ENCODE measurements at places on chromosomes 11 and 22.

DNA sequence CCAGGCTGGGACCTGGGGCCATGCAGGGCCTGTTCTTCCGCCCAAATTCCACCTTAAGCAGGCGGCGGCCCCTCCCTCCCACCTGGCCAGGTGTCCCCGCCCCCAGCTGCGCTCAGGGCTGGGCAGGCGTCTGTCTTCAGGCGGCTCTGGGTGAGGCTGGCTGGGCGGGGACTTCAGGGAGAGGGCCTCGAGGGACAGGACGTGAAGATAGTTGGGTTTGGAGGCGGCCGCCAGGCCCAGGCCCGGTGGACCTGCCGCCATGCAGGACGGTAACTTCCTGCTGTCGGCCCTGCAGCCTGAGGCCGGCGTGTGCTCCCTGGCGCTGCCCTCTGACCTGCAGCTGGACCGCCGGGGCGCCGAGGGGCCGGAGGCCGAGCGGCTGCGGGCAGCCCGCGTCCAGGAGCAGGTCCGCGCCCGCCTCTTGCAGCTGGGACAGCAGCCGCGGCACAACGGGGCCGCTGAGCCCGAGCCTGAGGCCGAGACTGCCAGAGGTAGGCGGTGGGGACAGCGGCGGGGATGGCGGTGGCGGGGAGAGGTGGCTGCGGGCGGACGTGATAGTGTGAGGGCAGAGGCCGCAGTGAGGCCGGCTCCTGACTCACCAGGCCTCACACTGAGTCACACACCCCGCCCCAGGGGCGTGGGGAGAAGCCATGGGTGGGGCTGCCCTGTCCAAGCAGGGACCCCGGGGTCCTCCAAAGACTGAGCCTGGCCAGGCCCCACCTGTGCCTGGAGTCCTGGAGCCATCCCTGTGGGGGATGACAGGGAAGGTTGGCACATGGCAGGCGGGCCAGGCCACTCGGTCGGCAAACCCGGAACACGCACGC lies at the start of gene PKP3:
PKP3 (plus strand) TSS at position 176 of the 824 bp plus-strand sequence; CDS start at position 260, 84 bp downstream.
- no peak for DNase-seq

- no peak for DNase-seq
Measured at GRCh38 chr22:38613588-38613987, 42.6 kb downstream of the FAM227A start.

GRCh38 chr11:115238791-115239190 lies 265.4 kb downstream of the CADM1 start:
- DNase-seq, result no peak

DNA sequence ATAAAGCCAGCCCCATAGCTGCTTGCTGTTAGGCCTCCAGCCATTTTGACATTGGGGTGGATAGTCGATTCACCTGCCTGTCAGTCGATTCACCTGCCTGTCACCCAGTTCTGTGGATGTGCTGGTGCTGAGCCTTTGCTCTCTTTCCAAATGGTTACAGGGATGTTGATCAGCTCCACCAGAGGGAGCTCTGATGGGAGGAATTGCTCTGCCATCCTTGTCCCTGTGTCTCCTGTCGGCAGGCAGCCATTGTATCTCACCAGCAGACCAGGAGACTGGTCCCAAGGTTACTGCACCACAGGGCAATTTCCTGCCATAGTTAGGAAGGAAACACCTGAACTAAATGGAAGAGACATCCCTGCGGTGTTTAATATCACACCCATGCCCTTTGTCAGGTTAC lies 6.1 kb downstream of the MPEG1 start:
- DNase-seq, result no peak

DNA sequence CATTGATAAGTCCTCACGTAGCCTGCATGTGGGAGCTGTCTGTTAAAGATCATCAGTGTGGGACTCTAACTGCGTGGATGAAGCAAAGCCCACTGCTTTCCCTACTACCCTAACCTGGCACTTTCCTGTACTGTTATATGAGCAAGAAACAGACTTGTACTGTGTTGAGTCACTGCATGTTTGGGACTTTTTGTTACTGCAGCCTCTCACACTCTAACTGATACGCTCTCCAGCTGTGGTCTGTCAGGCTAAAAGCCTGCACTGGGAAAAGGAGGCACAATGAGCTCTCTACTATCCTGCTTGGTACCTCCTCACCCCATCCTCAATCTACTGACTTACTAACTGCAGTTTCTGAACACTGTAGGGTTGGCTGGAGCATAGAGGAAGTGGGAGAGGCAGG lies 93.7 kb upstream of the PLET1 start:
- no peak for DNase-seq

DNA sequence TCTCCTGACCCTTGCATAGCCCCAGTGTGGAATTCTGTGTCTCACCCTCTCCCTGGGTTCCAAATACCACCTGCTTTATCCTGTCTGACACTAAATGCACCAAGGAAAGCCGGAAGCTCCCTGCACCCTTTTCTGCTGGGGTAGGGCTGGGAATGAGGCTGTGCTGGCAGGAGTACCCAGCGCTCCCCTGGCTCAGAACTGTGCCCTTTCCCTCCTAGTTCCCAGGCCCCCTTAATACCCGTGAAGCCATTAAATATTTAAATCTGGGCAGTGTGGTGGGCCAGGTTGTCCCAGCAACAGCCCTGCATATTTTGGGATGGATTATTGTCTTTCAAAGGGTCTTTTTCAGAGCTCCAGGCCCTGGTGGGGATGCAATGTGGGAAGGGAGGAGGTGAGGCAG lies 63.0 kb downstream of the TP53I11 start:
- DNase-seq, result no peak

- DNase-seq, result no peak
Measured at GRCh38 chr11:64533501-64533900, 57.5 kb upstream of the SLC22A12 start.

GRCh38 chr11:63920126-63920938 lies 3.4 kb upstream of the RCOR2 start:
- no peak for DNase-seq

- no peak for DNase-seq
Measured at GRCh38 chr11:88173956-88174355, 1.3 kb downstream of the RAB38 start.

DNA sequence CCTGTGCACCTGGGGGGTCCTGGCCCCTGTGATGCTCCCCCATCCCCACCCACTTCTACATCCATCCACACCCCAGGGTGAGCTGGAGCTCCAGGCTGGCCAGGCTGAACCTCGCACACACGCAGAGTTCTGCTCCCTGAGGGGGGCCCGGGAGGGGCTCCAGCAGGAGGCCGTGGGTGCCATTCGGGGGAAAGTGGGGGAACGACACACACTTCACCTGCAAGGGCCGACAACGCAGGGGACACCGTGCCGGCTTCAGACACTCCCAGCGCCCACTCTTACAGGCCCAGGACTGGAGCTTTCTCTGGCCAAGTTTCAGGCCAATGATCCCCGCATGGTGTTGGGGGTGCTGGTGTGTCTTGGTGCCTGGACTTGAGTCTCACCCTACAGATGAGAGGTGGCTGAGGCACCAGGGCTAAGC lies 20.0 kb upstream of the TALDO1 start:
- no peak for DNase-seq

GRCh38 chr11:14318581-14318981 lies 40.4 kb downstream of the RRAS2 start:
- DNase-seq, result no peak

- peak; percentile 81 for DNase-seq
Measured at GRCh38 chr11:2428322-2428795, 16.0 kb downstream of the TRPM5 start.

GRCh38 chr11:15613251-15613650 lies 498.5 kb downstream of the INSC start:
- DNase-seq, result no peak

- peak; percentile 73 for DNase-seq
Measured at GRCh38 chr11:119206511-119207414, 624 bp downstream of the CBL start.

DNA sequence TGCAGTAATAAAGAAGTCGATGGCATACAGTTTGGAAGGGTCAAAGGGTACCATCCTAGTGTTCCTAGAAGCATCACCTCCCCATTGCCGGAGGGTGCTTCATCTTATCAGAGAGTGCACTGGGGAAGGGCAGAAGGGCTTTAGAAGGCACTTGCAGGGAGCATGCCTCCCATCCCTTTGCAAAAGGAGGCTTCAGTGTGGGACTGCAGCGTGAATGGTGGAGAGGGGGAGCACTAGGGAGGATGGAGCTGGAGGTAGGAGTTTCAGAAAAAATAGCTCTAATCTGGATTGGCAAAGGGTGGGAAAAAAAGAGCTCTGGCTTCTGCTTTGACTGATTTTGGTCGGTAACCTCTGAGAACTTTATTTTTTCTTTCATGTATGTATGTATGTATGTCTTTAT lies 5.0 kb downstream of the NTM start:
- DNase-seq, result no peak

- DNase-seq, result no peak
Measured at GRCh38 chr11:65047581-65048422, 6.8 kb downstream of the SAC3D1 start.

- DNase-seq, result no peak
Measured at GRCh38 chr11:47867823-47868222, 19.7 kb upstream of the NUP160 start.

GRCh38 chr22:40605761-40606160 lies 30.8 kb downstream of the MRTFA start:
- no peak for DNase-seq

DNA sequence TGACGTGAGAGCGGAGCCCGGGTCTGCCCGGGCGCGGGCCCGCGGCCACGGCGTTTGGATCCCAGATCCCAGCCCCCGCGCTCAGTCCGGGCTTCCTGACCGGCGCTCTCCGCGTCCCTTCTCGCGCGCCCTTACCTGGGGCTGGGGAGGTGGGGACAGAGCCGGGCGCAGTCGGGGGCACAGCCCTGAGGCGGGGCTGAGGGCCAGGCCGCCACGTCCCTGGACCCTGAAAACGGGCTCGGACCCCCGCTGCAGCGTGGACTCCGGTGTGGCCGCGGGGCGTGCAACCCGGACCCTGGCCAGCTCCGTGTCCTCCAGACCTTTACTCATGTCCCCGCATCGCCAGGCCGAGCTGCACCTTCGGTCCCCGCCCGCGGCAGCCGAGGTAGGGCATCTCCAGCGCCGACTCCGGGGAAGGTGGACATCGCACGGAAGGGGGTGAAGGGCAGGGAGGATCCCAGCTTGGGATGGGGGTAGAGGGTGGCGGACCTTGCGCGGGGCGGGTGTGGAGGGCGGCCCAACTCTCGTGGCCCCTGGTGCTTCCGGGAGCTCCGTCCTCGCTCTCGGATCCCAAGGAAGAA lies 9.9 kb upstream of the AIFM3 start:
- no peak for DNase-seq

- no peak for DNase-seq
Measured at GRCh38 chr11:47711816-47712215, 3.4 kb downstream of the AGBL2 start.

- DNase-seq, result no peak
Measured at GRCh38 chr11:108588287-108588686, 5.3 kb downstream of the EXPH5 start.

DNA sequence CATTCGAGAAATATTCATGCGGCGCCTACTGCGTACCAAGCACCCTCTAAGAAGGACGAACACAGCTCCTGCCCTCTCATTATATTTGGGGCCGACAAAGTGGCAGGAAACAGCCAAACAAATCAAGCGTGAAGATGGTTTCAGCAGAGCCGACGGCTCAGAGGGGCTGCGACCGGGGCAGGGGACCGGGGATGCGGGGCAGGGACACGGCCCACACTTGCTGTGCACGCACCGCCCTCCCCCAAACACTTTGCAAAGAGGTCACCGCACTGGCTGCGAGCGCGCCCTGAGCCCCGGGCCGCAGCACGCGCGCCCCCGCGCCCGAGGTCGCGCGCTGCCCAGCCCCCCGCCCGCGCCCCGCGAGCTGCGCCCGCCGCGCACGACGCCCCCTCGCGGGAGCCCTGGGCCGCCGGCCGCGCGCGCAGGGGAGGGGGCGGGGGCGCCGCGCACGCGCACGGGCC lies 255 bp upstream of the SYNGR1 start:
- DNase-seq, result peak; percentile 11

GRCh38 chr11:61996933-61997332 lies 29.5 kb upstream of the FTH1 start:
- no peak for DNase-seq

DNA sequence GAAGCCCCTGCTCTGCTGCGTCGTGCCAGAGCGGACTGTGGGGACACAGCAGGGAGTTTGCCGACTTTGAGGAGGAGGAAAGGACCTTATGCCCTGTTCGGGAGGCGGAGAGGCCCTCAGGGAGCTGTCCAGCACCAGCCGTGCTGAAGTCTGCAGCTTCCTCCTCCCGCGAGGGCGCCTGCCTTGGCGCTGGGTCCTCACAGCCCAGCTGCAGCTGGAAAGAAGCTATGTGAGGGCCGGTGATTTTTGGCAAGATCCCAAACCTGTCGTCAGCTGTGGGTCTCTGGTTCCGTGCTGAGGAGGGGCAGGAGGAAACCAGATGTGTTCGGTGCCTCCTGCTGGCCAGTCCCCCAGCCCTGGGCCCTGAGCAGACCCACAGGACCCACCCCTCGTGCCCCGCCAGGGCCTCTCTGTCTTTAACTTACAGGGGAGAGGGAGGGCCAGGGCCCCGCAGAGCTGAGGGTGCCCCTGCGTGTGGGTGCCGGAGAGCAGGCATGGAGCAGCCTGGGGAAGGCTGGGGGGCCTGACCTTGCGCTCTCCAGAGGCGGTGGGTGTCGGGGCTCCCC lies 12.0 kb downstream of the BRSK2 start:
- DNase-seq, result peak; percentile 21
